ENCODE measurements at places on chromosomes 12 and 14.

- DNase-seq: peak; percentile 85
These were observed 56.7 kb downstream of the MSRB3 start for GRCh38 chr12:65335021-65335714.

DNA sequence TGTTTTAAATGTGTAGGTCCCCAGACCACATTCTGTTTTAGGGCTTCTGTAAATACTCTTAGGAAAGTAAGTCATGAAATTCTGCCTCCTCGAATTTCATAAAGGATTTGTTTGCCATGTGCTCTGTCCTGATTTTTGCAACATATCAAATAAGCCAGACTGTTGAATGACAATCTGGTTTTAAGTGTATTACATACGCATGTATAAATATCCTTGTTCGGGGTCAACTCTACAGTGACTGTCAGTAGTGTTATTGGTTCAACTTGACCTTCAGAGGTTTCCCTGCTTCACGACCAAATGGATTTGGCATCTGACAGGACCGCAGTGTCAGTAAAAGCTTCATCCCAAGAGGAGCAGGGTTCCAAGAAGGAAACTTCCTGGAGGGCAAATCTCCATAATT is 52.7 kb downstream of the PPM1A start:
- no peak for DNase-seq

DNA sequence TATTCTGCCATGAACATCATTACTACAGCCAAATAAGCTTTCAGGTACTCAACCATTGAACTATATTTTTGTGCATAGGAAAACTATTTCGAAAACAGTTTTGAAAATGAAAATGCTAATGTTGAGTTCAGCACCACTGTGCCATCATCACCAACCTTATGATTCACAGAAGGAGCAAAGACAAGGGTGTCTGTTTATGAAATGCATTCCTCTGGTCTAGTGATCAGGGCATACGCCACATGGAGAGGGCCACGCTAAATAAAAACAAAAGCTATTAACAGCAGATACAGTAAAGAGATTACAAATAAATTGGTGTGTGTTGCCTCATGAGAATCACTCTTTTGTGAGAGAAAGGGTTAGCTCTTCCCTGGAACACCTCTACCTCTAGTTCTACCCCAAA is 43.2 kb upstream of the BMAL2 start:
- peak; percentile 22 for DNase-seq

- no peak for DNase-seq
These were observed 15.3 kb downstream of the NKX2-1 start for GRCh38 chr14:36504771-36505175.

GRCh38 chr14:67851785-67852410 is 32.3 kb downstream of the RAD51B start:
- DNase-seq: no peak

GRCh38 chr12:124796303-124796960 is 67.2 kb downstream of the SCARB1 start:
- DNase-seq: no peak

DNA sequence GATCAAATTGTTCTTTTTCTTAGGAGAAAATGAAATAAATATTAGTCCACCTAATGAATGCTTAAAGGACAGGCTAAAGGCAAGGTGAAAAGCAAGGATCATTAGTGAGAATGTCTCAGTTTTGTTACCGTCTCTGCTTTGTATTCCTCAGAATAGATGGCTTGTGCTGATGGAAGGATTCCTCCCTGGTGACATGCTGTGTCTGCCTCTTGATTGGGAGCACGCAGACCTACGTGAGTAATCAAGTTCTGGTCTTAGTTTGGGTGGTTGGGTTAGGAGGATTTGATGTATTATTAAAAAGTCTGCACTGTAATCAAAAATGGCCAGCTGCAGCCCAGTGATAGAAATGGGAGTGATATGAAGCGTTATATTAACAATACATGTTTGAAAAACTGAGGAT is 78.8 kb upstream of the RTL1 start:
- peak; percentile 33 for DNase-seq

- no peak for DNase-seq
These were observed 62.3 kb downstream of the FOS start for GRCh38 chr14:75340921-75341320.

DNA sequence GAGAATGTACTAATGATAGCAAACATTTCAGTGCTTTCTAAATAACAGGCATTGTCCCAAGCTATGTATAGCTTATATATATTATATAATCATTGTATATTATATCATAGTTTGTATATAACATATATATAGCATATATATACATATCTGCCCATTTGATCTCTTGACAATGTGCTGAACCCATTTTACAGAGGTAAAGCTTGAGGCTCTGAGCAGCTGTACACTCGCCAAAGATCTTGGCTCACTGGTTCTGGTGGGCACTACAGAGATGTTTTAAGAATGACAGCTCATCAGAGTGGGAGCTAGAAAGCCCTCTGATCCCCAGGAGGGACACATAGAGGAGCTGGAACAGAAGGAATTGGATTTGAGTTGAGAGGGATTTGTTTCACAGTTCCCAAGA is 68.2 kb upstream of the ACTN1 start:
- DNase-seq: no peak

GRCh38 chr14:61140872-61141271 is 140.3 kb downstream of the TMEM30B start:
- peak; percentile 84 for DNase-seq

GRCh38 chr14:63418020-63418419 is 99.3 kb upstream of the GPHB5 start:
- no peak for DNase-seq

DNA sequence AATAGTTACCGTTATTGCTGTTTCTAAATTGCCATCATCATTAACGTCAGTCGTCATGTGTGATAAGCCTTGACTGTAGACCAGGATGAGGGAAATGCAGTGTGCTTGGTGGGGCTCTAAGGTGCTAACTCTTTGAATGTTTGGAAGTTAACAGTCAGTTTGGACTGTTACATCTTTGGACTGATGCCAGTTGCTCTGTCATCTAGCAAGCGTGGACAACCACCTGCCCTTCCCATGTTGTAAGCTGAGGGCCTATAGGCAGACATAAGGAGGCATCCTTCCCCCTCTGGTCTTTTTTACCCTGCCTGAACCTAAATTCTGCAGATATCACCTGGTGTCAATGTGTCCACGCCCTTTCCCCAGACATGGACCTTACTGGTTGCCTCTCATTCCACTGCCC is 94.4 kb downstream of the PPP2R5C start:
- no peak for DNase-seq

- DNase-seq: no peak
These were observed 49.0 kb upstream of the PDE3A start for GRCh38 chr12:20319366-20319765.

- DNase-seq: no peak
These were observed 6.8 kb upstream of the RNU7-1 start for GRCh38 chr12:6936636-6937480.

DNA sequence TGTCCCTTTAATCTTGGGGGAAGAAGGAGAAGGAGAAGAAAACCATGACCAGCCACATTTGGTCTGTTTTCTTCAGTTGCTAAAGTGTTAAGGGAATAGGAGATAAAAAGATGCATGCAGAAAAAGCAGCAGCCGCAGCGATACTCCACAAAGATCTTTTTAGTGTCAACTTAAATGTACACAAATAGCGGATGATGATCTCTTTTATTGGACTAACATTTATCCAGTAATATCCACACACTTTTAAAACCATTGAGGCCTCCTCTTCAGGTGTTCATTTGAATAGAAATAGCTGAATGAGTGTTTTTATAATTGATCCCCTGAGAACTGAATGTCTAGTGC is 83.5 kb downstream of the PAPOLA start:
- no peak for DNase-seq

DNA sequence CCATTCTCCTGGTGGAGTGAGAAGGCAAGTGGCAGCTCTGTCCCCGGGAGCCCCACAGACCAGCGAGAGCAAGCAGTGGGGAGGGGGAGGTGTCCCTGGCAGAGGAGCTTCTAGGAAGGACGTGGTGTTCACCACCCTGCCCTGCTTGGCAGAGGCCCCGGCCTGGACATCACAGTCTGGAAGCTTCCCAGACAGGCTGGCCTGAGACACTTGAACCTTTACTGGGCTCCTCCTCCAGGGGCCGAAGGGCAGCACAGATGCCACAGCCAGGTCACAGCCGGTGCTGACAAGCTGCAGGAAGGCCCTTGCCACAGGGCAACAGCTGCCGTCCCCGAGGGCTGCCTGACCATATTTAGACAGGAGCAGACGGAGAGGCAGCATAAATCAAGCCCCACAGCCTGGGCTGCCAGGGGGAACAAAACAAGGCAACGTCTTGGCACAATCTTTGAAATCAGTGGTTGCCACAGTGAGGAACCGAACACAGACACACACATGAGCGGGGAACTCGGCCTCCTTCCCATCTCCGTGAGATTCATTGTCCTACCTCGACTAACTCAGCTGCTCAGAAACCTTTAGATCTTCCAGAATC is 28.5 kb downstream of the PRIMA1 start:
- no peak for DNase-seq

DNA sequence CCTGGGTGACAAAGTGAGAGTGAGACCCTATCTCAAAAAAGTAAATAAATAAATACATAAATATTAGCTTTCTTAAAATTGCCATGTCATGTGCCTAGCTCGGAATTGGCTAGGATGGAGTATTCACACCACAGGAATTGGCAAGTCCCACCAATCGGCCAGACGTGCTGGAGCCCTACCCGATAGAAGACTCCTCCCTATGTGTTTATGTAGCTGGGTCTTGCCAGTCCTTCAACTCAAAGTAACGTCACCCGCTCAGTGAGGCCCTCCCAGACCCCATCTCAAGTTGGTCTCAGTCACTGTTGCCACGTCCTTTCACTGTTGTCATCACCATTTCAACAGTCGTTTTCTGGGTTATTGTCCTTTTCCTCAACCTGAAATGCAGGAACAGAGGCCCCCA is 20.2 kb downstream of the VRTN start:
- DNase-seq: no peak

DNA sequence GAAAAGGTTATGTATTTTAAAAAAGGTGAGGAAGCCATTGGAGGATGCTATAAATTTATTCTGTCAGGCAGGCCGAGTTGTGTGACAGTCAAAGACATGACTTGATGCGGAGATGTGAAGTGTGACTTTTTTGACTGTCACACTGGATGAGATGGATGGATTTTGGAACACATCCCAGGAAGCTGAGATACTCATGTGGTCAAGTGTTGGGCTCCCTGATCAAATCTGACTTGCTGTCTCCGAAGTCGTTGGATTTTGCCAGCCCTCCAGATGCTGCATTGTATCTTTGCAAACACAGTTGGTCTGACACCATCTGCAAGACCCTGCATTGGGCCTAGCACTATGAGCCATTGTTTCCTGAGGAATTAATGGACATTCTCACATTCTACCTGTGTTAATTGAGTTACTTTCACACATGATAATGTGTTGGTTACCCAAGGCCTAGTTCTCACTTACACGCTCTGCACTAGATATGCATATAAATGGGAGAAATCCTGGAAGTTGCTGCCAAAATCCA is 204.0 kb upstream of the PRKD1 start:
- no peak for DNase-seq

DNA sequence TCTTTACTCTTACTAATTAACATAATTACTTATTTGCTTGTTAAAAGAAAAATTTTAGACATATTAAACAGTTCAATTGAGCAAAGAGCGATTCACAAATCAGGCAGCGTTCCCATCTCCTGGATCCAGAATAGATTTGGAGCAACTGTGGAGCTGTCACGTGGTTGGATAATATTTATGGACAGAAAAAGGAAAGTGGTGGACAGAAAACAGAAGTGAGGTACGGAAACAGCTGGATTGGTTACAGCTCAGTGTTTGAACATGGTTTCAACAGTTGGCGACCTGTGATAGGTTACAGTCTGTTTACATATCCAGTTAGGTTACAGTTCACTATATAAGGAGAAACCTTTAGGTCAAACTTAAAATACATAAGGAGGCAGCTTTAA is 19.7 kb upstream of the FAM234B start:
- peak; percentile 27 for DNase-seq

GRCh38 chr14:33788161-33788560 is 162.7 kb downstream of the EGLN3 start:
- no peak for DNase-seq
